ENCODE measurements at places on chromosomes 5 and 9.

- no peaks in the 10 kb centered on the region for H3K27me3 ChIP-seq
- no peak overlapping the region for H3K27ac ChIP-seq
- no peak overlapping the region for H3K4me3 ChIP-seq
- DNase-seq, result no peak
- H3K4me1 ChIP-seq, result no peaks in the 10 kb centered on the region
Observed at GRCh38 chr5:181024245-181025064, 15.6 kb upstream of the BTNL9 start.

DNA sequence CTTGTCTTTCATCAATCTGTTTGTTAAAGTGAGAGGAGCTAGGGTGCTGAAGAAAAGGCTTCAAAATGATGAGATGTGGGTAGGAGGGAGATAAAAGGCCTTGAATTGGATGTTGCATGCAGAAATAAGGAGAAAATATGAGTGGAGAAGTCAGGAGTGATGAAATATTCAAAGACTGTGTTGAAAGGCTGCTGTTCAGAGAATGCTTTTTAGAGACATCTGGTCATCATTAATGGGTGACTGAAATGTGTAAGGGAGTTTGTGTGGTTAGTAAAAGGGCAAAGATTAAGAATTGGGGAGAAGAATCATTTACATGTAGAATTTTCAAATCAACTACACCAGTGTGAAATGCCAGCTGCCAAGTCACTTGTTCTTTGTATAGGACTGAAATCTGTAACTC lies 383.9 kb downstream of the MAT2B start:
- no peak overlapping the region for H3K4me3 ChIP-seq
- no peaks in the 10 kb centered on the region for H3K4me1 ChIP-seq
- no peak for DNase-seq
- no peaks in the 10 kb centered on the region for H3K36me3 ChIP-seq
- H3K27ac ChIP-seq, result no peak overlapping the region

DNA sequence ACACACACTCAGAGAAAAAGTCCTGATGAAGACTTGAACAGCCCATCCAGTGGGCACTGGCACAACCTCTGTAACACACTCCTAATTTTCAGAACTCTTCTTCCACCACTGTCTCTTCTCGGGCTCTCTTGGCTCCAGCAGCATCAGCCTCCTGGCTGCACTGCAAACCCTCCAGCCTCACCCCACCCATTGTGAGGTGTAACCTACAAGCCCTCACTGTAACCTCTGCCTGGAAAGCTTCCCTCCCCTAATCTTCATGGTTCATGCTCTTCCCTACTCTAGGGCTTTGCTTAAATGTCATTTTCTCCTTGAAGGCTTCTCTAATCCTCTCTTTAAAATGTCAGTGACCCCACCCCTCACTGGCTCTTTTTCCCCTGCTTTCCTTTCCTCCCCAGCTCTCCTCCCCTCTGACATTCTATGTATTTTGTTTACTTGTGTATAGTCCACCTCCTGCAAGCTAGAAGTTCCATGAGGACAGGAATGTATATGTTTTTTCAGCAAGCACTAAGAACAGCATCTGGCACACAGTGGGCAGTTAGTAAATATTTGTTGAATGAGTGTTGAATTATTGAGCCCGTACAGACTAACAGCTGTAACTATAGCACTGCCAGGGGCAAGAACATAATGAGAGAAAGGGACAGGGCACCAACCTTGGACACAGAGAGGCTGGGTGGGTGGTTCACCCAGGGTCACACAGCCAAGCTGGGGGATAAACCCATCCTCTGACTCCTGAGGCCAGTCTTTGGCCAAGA lies 76.4 kb downstream of the ESM1 start:
- no peak for DNase-seq
- peaks cover 55% of the 10 kb centered on the region for H3K27me3 ChIP-seq
- H3K36me3 ChIP-seq, result no peaks in the 10 kb centered on the region
- peaks cover 25% of the 10 kb centered on the region for H3K4me1 ChIP-seq

DNA sequence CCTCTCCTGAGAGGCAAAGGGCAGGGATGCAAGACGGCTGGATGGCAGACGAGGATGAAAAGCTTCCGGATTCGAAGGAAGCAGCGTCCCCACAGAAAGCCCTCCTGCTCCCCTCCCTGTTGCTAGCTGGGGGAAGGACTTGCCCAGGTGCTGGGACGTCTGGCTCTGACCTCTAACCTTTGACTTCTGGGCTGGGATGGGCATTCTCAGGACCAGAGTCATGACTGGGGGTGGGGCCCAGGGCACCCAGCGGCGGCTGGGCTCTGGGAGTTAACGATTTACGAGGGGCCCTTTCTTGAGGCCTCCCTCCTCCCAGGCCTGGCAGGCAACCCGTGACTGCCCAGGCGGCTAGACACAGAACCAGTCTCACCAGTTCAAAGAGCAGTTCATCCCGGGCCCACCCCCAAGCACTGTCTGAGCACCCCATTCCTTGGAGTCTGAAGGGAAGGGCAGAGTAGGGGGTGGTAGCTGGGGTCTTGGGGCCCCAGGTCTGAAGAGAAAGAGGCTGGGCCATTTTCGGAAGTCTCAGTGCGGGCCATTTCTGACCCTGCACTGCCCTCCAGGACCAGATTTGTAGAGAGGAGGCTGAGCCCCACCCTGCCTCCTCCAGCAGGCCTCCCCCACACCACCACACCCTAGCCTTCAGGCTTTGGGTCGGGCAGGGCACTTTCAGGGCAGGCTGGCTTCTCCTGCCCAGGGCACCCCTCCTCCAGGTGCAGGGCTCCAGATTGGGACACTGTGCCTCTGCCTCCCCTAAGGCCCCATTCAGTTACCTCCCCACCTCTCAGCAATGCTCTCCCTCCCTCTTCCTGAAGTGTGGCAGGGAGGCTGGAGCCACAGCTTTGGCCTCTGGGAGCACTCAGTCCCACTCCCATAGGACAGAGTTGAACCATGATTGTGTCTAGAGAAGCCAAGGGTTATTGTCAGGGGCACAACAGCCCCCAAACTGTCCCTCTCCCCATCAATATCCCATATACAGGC lies 5.0 kb upstream of the CXXC5 start:
- peaks cover 17% of the 10 kb centered on the region for H3K4me1 ChIP-seq
- no peak overlapping the region for H3K4me3 ChIP-seq
- no peaks in the 10 kb centered on the region for H3K36me3 ChIP-seq
- peaks cover 53% of the 10 kb centered on the region for H3K27me3 ChIP-seq
- no peak overlapping the region for H3K27ac ChIP-seq
- no peak for DNase-seq

DNA sequence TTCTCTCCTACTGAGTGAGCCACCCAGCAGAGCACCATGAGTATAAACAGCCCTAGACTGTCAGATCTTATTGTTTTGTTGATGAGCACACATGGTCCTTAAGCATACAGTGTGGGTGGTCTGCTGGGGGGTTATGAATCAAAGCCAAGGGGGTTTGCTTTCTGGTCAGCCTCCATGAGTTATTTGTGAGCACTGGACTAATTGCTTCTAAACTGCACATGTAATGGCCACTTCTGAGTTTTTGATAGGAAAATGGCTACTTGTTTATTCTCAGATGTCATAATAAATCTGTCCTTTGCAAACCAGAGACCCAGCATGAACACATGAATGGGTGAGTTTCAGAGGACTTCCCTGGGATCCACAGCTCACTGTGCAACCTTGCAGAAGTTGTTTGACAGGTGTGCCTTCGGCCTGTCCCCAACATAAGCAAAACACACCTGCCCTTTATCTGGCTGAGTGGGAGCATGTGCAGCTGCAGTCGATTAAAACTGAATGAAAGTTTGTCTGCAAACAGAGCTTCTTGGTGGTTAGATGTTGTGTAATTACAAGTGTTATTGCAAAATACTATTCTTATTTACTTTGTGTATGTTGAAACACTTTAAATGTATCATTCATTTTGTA lies 35.9 kb downstream of the MAMDC2 start:
- H3K4me1 ChIP-seq, result no peaks in the 10 kb centered on the region
- no peak for DNase-seq
- H3K4me3 ChIP-seq, result no peak overlapping the region
- H3K36me3 ChIP-seq, result no peaks in the 10 kb centered on the region
- peaks cover 8% of the 10 kb centered on the region for H3K27me3 ChIP-seq
- H3K27ac ChIP-seq, result no peak overlapping the region

Measured in activated naive CD4-positive, alpha-beta T cell treated with anti-CD3 and anti-CD28 coated beads, Interleukin-2, amount 10 ng/mL, durations not matched to agents 7 days and 5 days (primary cell).